ENCODE measurements at places on chromosomes 13 and 19. TPM values are rescaled to one million over a fixed set of nuclear protein-coding genes. Genes with fewer than 3 reads are reported as not detected.

The ZNF880 gene
- total RNA-seq, result 17.8 TPM

GRCh38 chr19:56884441-56884840 lies 43.9 kb upstream of the PEG3 start:
- no peak overlapping the region for H3K27ac ChIP-seq
- H3K4me3 ChIP-seq, result no peak overlapping the region
- H3K36me3 ChIP-seq, result no peaks in the 10 kb centered on the region
- no peaks in the 10 kb centered on the region for H3K27me3 ChIP-seq

The PLPP2 gene
- 0.22 TPM for total RNA-seq

The ARL11 gene
- total RNA-seq, result 2.1 TPM

The COL5A3 gene
- 0.40 TPM for total RNA-seq

- H3K27ac ChIP-seq, result peak overlapping the region; percentile 85
- H3K36me3 ChIP-seq, result peaks cover 45% of the 10 kb centered on the region
- no peaks in the 10 kb centered on the region for H3K27me3 ChIP-seq
- no peak for DNase-seq
- peaks cover 86% of the 10 kb centered on the region for H3K4me1 ChIP-seq
- H3K4me3 ChIP-seq, result peak overlapping the region; percentile 64
Measured at GRCh38 chr13:99218545-99218944, 17.9 kb downstream of the UBAC2 start.

DNA sequence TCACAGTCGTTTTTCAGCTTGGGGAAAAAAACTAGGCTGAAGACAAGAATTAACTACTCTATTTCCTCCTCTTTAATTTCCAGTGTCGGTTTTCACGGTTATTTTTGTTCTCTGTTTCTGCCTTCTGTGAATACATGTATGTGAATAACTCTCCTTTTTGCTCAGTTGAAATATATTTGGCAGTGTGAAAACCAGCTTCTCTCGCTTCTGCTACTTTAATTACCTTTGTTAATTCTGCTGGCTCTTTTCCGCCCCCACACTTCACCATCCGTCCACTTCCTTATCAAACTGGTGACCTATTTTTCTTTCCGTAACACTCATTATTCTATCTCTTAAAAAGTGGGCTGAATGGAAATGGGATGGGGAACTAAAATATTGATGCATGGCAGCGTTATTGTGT lies 126.4 kb downstream of the POU4F1 start:
- H3K27me3 ChIP-seq, result no peaks in the 10 kb centered on the region
- no peaks in the 10 kb centered on the region for H3K4me1 ChIP-seq
- no peak for DNase-seq
- no peak overlapping the region for H3K27ac ChIP-seq
- H3K4me3 ChIP-seq, result no peak overlapping the region

- H3K4me3 ChIP-seq, result no peak overlapping the region
- H3K27ac ChIP-seq, result no peak overlapping the region
- H3K36me3 ChIP-seq, result no peaks in the 10 kb centered on the region
- DNase-seq, result no peak
- no peaks in the 10 kb centered on the region for H3K27me3 ChIP-seq
- H3K4me1 ChIP-seq, result no peaks in the 10 kb centered on the region
Measured at GRCh38 chr13:53198017-53198416, 169.4 kb downstream of the OLFM4 start.

- H3K36me3 ChIP-seq, result no peaks in the 10 kb centered on the region
- H3K4me1 ChIP-seq, result no peaks in the 10 kb centered on the region
- no peak overlapping the region for H3K27ac ChIP-seq
- no peaks in the 10 kb centered on the region for H3K27me3 ChIP-seq
- no peak for DNase-seq
Measured at GRCh38 chr13:70183041-70183440, 74.8 kb upstream of the KLHL1 start.

All from activated CD4-positive, alpha-beta T cell treated with anti-CD3 and anti-CD28 coated beads, Interleukin-2, amount 10 ng/mL, durations not matched to agents 7 days and 5 days (primary cell).